ENCODE measurements at places on chromosomes 5 and 9.

- DNase-seq = no peak
Observed at GRCh38 chr9:108262836-108263235, 593.0 kb downstream of the ACTL7B start.

DNA sequence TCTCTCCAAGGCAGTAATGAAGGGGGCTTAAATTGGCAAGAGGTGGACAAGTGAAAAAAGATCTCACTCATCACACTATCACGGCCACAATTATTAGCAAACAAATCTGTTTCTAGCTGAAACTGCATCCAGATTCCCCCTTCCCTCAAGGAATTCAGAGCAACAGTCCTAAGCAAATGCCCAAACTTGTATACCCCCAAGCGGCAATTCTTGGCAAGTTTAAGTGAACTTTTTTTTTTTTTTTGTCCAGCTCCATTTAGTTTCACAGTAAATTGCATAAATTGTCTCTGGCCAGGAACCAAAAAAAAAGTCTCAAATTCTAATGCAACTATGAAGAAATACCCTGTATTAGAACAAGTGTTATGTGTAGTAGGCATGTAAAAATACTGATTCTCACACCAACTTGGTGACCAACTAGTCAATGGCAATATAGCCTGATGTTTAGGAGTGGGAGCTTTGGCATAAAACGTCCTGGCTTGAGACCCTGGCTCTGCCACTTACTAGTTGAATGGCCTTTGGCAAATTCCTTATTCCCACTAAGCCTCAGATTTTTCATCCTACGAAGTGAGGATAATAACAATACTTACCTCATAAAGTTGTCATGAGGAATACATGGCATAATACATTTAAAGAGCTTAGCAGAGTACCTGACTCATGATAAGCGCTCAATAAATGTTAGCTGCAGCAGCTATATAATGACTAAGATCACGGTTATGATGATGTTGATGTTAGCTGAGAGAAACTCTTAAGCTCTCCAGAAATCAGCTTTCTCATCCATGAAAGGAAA, 193.2 kb downstream of the ADAMTSL1 start:
- DNase-seq = peak; percentile 5

GRCh38 chr5:181232593-181232992, 9.5 kb downstream of the TRIM41 start:
- no peak for DNase-seq

DNA sequence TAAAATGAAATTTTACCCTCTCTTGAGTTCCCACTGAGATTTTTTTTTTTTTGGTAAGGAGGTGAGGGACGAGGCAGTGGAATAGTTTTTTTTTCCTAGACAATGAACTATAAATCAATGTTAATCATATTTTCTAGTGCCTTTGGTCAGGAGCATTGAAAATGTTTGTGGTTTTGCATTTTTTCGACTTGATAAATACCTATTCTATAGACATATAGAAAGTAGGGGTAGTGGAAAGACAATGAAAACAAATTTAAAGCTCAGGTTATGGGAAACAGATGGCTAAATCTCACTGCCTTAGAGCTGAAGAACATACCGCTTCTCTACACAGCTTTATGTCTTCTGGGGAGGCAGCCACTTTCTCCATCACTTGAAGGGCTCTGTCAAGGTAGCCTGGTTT, 94.3 kb downstream of the MRPS27 start:
- DNase-seq = no peak

DNA sequence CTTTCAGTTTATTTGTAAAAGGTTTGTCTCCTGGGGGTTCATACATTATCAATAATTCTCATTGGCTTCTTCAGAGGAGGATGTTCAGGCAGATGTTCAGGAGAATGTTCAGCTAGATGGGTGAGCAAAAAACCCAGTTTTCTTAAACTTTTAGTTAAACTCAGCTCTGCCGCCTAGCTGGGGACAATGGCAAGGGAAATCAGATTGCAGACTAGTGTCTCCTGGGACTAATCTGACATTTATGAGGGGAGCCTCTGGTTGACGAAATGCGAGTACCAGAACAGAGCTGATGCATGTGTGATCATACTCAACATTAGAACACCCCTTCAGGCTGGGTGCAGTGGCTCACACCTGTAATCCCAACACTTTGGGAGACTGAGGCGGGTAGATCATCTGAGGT, 314.4 kb downstream of the ARL15 start:
- no peak for DNase-seq

GRCh38 chr9:6214434-6214833, 1.2 kb upstream of the IL33 start:
- no peak for DNase-seq

- no peak for DNase-seq
Observed at GRCh38 chr9:117188394-117188793, 226.5 kb downstream of the ASTN2 start.

DNA sequence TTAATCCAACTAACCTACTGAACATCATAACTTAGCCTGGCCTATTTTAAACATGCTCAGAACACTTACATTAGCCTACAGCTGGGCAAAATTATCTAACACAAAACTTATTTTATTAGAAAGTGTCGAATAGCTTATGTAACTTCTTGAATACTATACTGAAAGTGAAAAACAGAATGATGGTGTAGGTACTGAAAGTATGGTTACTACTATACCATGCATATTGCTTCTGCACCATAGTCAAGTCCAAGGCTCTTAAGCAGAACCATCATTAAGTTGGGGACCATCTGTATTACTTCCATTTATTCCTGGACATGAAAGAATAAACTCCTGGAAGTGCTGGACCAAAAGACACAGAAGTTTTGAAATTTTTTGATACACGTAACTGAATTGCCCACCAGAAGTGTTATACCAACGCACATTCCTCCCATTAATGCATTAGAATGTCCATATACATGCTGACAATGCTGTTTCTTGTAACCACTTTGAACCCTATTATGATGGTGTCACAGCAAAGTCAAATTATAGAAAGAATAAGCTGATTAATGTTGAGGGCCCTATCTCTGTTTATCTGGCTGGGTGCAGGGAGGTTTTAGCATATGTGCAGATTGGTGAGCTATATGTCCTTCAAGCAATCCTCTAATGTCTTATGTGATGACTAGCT, 375.7 kb downstream of the ACTL7B start:
- no peak for DNase-seq

DNA sequence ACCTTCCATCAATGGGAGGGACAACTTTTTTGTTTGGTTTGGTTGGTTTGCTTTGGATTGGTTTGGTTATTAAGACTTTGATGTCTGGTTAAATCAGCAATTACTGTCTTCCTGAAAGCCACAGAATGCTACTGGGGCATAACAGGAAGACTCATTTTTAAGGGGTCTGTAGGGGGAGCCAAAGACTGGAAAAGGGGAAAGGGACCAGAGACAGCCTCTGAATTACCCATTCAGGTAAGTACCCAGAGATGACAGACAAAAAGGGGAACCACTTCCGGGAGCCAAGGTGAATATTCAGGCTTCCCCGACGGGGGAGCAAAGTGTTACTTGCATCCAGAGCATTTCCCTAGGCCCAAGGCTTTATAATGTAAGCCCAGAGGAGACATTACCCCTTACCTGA, 4.6 kb upstream of the FEM1C start:
- peak; percentile 14 for DNase-seq

Measured in hepatocyte (in vitro differentiated cells).